ENCODE measurements at places on chromosomes 11 and 22.

GRCh38 chr22:37048133-37048532 is 3.4 kb upstream of the KCTD17 start:
- DNase-seq: no peak

GRCh38 chr11:126722956-126723664 is 277.5 kb downstream of the KIRREL3 start:
- DNase-seq: no peak

- DNase-seq: no peak
Measured at GRCh38 chr11:20156876-20157613, 3.2 kb downstream of the DBX1 start.

- no peak for DNase-seq
Measured at GRCh38 chr22:20408891-20409290, 14.9 kb downstream of the ZNF74 start.

GRCh38 chr11:58433638-58434203 is 5.8 kb upstream of the OR5B2 start:
- no peak for DNase-seq

DNA sequence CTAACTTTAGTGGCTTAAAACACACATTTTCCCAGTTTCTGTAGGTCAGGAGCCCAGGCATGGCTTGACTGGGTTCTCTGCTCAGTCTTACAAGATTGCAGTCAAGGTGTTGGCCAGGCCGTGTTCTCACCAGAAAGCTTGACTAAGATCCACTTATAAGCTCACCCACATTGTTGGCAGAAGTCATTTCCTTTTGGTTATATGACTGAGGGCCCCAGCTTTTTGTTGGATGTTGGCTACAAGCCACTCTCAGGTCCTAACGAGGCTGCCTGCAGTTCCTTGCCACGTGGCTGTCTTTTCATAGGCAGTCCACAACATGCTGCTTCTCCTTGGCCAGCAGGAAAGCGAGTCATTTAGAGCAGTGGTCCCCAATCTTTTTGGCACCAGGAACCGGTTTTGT is 79.3 kb upstream of the CRTAM start:
- no peak for DNase-seq

GRCh38 chr11:57310091-57310490 is 14.7 kb downstream of the TNKS1BP1 start:
- no peak for DNase-seq

- DNase-seq: no peak
Measured at GRCh38 chr11:115605871-115606497, 101.8 kb upstream of the CADM1 start.

GRCh38 chr11:81825346-81825745 is 908.3 kb downstream of the FAM181B start:
- DNase-seq: no peak

DNA sequence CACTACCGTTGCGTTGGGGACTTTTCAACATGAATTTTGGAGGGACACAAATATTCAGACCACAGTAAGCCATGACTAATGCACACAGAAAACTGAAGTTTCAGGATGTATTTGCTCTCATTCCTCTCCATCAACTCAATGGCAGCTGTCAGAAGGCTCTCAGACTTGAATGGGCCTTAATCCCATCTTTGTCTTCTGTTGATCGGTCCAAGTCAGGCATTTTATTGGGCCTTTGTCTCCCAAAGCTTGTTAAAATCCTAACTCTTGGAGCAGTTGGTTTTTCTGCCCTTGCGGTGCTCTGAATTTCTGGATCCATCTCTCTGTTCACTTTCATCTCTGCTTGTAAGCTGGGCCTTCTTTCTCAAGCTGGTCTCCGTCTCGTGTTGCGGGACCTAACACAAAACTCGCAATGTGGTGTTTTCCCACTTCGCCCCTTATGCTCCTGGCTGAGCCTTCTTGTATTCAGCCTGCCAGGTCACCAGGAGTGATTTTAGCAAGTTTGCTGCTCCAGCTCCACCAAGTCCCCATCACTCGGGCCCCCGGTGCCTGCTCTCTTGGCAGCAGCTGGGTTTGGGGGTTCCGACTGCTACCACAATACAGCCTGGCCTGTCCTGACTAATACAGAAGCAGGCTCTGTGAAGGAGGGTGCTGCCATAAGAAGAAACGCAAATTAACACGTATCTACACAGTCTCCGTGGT is 27.0 kb downstream of the TSPAN32 start:
- no peak for DNase-seq

DNA sequence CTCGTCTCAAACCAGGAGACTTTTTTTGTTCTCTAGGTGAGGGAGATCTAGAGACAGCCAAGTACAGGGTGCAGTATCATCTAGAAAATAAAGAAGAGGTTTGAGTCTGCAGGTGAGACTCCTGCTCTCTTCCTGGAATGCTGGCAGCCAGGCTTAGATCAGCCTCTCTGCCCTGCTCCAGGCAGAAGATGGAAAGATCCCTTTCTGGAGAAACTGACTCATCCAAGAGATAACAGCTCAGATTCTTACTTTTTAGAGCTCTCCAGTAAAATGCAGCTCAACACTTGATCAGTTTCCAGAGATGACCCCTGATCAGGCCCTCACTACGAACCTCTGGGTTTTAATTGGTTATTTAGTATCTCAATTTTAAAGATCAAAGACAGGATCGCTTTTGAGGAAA is 44.6 kb upstream of the EHF start:
- DNase-seq: no peak

- DNase-seq: no peak
Measured at GRCh38 chr22:48240935-48241230, 1478.4 kb downstream of the TBC1D22A start.

DNA sequence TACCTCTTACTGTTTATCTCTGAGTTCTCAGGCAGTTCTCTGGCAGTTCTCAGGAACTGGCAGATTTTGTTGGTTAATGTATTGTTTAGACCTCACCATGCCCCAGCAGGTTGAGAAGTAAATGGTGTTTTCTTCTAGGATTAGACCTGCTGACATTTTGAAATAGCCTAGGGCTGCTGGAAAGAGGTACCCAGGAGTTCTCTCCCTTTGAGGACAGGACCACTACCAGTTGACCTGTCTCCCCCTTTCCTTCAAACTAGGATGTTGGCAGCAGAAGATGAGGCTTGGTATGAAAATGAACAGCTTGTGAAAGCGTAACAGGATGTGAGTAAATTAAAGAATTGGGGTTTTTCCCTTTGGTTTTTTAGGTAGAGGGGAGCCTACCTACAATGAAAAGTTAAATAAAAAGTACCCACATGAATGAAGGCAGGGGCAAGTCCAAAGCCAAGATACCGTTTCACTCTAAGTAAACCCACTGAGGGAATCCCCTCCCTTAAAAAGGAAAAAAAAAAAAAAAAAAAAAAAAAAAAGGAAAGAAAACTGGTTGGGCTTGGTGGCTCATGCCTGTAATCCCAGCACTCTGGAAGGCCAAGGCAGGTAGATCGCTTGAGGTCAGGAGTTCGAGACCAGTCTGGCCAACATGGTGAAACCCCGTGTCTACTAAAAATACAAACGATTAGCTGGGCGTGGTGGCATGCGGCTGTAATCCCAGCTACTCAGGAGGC is 96.2 kb downstream of the PDHX start:
- DNase-seq: no peak

DNA sequence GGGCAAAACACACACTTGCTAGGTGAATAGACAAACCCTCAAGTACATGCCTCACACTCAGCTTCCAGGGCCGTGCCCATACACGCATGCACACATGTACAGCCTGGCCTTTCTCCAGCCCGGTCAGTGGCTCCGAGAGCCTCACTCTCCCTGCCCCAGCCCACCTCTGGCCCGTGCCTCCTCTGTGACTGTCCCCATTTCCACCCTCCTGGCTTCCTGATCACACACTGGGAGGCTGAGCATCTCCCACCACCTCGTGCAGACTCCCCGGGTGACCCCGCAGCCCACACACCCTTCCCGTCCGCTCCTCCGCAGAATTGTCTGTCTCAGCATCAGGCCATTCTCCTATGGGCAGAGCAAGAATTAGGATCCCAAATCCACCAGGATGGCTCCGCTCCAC is 634.1 kb downstream of the TBC1D22A start:
- no peak for DNase-seq

DNA sequence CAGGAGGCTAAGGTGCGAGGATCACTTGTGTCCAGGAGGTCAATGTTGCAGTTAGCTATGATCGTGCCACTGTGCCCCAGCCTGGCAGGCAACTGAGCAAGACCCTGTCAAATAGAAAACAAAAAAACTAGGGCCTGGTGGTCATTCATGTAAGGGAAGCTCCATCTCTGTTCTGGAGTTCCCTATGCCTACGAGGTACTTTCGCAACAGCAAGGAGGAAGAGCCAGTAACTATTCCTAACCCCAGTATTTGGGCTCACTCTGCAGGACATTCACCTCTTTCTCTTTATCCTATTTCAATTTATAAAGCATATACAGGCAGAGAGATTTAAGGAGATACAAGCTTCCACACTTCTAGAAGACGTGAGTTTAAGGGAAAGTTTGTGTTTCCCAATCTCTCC is 46.6 kb downstream of the RDX start:
- no peak for DNase-seq
